Psoas muscle (tissue), 8 donors: ENCODE measurements at places on chromosomes 1 and 21. TPM values are rescaled to one million over a fixed set of nuclear protein-coding genes. Genes with fewer than 3 reads are reported as not detected.

Gene BRDT
- total RNA-seq = not detected

Gene LEPR
- total RNA-seq = 7.8 TPM

Gene TPTE
- total RNA-seq = not detected

DNA sequence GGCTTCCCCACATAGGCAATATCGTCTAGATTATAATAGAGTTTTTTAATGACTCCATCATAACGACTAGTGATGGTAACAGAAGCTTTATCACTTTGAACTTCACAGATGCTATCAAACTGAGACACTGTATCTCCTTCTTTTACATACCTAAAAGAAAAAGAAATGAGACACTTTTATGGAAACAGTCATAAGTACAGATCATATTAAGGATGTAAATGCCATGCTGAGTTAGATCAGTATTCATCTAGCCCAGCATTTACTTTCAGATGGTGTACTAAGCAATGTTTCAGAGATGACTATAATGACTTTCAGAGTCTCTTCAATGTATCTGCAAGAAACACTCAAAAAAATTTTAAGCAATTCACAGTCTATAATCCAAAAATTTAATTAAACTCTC lies 18.9 kb downstream of the DBT start:
- no peak for DNase-seq

DNA sequence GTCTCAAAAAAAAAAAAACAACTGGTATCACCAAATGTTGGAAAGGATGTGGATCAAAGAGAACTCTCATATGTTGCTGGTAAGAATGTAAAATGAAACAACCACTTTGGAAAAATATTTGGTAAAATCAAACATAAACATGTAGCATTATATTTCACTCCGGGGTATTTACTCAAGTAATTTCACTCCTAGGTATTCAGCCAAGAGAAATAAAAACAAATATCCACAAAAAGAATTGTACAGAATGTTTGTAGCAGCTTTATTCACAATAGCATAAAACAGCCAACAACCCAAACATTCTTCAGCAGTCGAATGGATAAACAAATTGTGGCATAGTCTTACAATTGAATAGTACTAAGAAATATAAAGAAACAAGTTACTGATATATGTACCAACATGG lies 32.4 kb upstream of the ZSWIM5 start:
- DNase-seq = no peak
